ENCODE measurements at places on chromosomes 11 and 22. TPM values are rescaled to one million over a fixed set of nuclear protein-coding genes. Genes with fewer than 3 reads are reported as not detected.

- H3K27me3 ChIP-seq, result peaks cover 5% of the 10 kb centered on the region
- H3K4me3 ChIP-seq, result no peak overlapping the region
These were observed 15.8 kb downstream of the PHLDB1 start for GRCh38 chr11:118623269-118623655.

- peaks cover 10% of the 10 kb centered on the region for H3K27me3 ChIP-seq
- H3K4me1 ChIP-seq, result no peaks in the 10 kb centered on the region
- H3K27ac ChIP-seq, result no peak overlapping the region
- H3K36me3 ChIP-seq, result no peaks in the 10 kb centered on the region
- no peak for DNase-seq
These were observed 206.5 kb downstream of the NAV2 start for GRCh38 chr11:19919050-19919561.

DNA sequence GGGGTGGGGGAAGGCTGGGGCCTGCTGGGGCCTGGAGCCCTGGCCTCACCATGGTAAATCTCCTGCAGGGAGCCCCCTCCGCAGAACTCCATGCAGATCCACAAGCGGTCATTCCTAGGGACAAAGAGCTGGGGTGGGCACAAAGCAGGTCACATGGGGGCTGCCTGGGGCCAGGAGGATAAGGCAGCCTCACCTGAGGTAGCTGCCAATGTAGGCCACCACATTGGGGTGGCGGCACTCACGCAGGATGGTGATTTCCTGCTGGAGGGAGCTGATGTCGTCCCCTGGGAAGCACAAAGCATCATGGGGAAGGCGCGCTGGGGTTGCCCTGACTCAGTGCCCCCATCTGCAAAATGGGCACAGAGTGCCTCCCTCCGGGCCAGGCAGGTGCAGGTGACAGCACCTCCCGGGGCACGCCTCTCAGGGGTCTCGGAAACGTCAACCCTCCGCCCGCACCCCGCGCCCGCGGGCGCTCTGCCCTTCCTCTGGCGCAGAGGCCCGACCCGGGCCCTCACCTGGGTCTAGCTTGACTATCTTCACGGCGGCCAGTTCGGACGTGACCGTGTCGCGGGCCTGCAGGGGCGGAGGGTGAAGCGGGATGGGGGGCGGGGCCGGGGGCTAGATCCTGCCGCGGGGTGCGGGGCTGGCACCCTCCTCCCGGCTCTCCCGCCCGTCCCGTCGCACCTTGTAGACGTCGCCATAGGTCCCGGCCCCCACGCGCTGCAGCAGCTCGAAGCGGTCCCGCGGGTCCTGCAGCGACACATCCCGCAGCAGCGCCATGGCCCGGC is 450 bp downstream of the MAP4K2 start:
- H3K27ac ChIP-seq, result peak overlapping the region; percentile 64
- H3K4me1 ChIP-seq, result peaks cover 15% of the 10 kb centered on the region
- H3K36me3 ChIP-seq, result peaks cover 9% of the 10 kb centered on the region
- peak overlapping the region; percentile 60 for H3K4me3 ChIP-seq
- DNase-seq, result peak; percentile 12

DNA sequence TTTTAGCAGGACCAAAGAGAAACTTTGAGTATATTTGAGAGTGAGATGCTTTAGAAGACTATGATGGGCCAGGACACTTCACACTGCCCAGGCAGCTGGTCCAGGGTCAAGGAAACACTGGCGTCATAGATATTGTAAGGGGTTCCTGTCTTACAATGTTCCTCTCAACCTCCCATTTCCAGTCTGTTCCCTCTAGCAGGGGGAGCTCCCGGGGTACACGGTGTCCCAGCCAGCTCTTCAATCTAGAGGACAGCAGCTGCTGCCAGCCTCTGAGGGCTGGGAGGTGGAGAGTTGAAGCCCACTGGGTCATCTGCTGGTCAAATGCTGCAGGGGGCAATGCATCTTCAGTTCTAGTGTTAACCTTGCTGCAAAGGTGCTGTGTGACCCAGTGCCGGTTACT is 40.7 kb upstream of the TIMP3 start:
- H3K27ac ChIP-seq, result no peak overlapping the region
- peaks cover 8% of the 10 kb centered on the region for H3K4me1 ChIP-seq
- H3K4me3 ChIP-seq, result no peak overlapping the region
- H3K36me3 ChIP-seq, result no peaks in the 10 kb centered on the region
- no peak for DNase-seq

DNA sequence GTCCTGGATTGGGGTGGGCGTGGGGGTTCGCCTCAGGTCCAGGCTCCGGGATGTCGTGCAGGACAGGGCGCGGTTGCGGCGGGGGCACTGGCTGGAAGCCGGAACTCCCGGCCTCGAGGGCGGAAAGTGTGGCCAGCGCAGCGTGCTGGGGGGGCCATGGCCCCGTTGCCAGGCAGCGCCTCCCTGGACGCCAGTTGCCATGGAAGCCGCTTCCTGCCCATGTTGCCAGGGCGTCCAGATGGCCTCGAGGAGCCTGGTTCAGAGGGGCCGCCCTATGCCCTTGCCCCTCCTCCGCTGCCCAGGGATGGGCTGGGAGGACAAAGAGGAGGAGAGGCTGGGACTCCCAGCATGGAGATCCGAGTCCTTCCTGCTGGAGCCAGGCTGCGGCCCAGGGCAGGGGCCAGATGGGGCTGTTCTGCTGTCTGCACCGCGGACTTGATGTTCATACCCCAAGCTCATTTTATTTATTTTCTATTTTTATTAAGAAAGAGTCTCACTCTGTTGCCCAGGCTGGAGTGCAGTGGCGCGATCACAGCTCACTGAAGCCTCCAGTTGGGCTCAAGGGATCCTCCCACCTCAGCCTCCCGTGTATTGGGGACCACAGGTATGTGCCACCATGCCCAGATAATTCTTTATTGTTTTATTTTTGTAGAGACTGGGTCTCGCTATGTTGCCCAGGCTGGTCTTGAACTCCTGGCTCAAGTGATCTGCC is 4.6 kb upstream of the CCDC188 start:
- DNase-seq, result peak; percentile 16
- H3K36me3 ChIP-seq, result no peaks in the 10 kb centered on the region
- peaks cover 10% of the 10 kb centered on the region for H3K27me3 ChIP-seq
- H3K4me1 ChIP-seq, result no peaks in the 10 kb centered on the region
- no peak overlapping the region for H3K27ac ChIP-seq

DNA sequence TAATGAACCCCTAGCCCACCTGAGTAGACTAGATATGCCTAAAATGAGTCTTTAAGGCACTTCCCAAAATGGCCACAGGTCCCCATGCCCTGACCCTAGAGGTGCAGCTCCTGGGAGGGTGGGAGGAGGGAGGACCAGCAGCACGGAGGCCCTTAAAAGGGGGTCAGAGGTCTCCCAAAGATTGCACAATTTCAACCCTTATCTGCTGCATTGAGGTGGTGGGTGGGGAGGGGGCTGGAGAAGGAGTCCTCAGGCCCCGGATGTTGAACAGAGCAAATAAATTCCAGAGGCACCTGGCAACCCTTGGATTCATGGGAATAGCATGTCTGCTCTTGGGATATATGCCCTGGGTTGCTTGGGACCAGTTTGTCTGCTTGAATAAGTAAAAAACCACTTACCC is 57.6 kb downstream of the NAV2 start:
- no peaks in the 10 kb centered on the region for H3K36me3 ChIP-seq
- no peaks in the 10 kb centered on the region for H3K4me1 ChIP-seq
- no peak overlapping the region for H3K27ac ChIP-seq
- H3K27me3 ChIP-seq, result peaks cover 5% of the 10 kb centered on the region
- DNase-seq, result no peak

GRCh38 chr11:7890417-7891172 is 40.5 kb downstream of the OR10A6 start:
- no peaks in the 10 kb centered on the region for H3K4me1 ChIP-seq
- peaks cover 7% of the 10 kb centered on the region for H3K27me3 ChIP-seq
- no peak for DNase-seq
- H3K27ac ChIP-seq, result no peak overlapping the region
- no peak overlapping the region for H3K4me3 ChIP-seq
- no peaks in the 10 kb centered on the region for H3K36me3 ChIP-seq

- no peak overlapping the region for H3K27ac ChIP-seq
- no peak for DNase-seq
- H3K36me3 ChIP-seq, result no peaks in the 10 kb centered on the region
- peaks cover 6% of the 10 kb centered on the region for H3K4me1 ChIP-seq
These were observed 10.9 kb downstream of the NCF4 start for GRCh38 chr22:36871669-36872081.

Gene KCNK4
- polyA plus RNA-seq, result not detected

Gene OR2AT4
- polyA plus RNA-seq, result not detected

All from immature natural killer cell (primary cell).